Left renal pelvis (tissue), 4 donors: ENCODE measurements at places on chromosomes 4 and X. TPM values are rescaled to one million over a fixed set of nuclear protein-coding genes. Genes with fewer than 3 reads are reported as not detected.

DNA sequence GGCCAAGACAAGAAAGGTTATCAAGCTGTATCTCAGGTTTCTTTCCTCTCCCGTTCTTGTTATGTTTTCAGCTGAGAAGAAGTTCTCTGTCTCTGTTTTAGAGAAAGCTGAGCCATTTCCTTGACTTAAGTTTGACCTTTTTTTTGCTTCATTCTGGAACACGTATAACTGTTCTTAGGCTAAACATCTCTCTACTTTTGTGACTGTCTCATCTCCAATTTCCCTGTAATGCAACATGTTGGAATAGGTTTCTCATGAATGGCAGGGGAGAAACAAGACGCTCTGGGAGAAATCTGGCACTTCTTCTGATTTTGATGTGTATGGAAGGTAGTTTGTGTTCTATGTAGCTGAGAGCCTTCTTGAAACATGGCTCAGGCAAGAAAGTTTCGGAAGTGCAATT, 36.2 kb upstream of the SFRP2 start:
- DNase-seq, result no peak

- DNase-seq, result no peak
Observed at GRCh38 chr4:90443231-90443630, 316.0 kb downstream of the CCSER1 start.

- DNase-seq, result no peak
Observed at GRCh38 chr4:1743551-1743950, 22.2 kb downstream of the TACC3 start.

Gene TGIF2LX
- not detected for polyA plus RNA-seq

DNA sequence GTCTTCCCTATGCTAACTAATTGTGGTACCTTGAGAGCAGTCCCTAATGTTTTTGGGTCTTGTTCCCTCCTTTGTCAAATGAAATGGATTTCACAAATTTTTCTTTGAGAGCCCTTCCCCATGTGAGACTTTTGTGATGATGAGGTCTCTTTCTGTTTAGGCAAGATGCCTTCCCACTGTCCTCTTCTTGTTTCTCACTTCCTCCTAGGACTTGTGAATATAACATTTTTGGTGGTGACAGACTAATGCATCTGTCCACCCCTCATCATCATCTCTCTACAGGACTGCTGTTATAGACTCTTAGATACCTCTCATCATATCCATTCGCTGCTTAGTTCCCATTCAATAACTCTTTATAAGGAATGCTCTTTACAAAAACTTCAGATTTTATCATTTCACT, 8.7 kb upstream of the ANK2 start:
- DNase-seq, result no peak

DNA sequence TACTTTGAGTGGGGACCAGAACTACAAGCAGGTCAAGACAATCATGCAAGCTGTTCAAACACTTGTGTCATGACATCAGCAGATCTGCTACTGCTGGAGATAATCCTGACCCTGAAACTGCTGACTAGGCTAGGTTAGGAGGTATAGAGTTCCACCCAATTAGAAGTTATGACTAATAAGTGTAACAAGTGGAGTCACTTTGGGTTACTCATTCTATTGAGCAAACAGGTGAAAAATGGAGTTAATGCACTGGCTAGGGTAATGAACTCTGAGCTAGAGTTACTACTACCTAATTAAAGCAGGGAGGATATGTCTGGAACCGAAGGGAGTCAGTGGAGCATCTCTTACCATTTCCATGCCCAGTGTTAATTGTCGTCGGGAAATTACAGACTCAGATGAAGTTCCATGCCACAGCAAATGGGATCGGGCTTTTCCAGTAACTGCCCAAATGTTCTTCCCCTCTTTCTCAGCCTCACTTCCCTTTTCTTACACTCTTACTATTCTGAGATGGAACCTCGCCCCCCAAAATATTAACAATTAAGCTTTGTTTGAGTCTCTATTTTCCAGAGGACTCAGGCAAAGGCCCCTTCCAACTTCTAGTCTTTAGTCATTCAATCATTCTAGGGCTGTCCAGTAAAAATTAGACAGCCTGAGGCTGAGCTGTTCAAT, 19.8 kb upstream of the MANBA start:
- no peak for DNase-seq
